ENCODE measurements at places on chromosomes 16 and 17. TPM values are rescaled to one million over a fixed set of nuclear protein-coding genes. Genes with fewer than 3 reads are reported as not detected.

The TSNAXIP1 gene
- polyA plus RNA-seq = 0.96 TPM

The HASPIN gene
- polyA plus RNA-seq = 2.1 TPM

The CES1 gene
- polyA plus RNA-seq = 0.39 TPM

GRCh38 chr17:76360461-76360860, 6.7 kb upstream of the PRPSAP1 start:
- no peak for DNase-seq

DNA sequence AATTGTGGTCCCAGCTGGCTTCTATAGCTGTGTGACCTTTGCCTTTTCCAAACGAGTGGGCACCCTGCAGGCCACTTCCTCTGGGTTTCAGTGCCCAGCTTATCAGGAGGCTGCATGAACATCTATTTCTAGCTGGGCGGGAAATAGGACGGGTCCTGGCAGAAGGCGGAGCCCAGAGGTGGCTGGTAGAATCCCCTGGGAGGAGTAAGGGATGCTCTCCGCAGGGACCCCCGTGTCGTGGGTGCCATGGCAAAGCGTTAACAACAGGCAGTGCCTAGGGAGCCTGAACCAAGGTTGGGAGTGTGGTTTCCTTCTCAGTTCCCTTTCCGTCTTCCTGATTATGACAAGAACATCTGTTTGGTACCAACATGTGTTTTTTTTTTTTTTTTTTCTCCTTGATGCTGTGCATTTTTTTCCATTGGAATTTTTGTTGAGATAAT, 58.2 kb downstream of the PLCG2 start:
- no peak for DNase-seq

DNA sequence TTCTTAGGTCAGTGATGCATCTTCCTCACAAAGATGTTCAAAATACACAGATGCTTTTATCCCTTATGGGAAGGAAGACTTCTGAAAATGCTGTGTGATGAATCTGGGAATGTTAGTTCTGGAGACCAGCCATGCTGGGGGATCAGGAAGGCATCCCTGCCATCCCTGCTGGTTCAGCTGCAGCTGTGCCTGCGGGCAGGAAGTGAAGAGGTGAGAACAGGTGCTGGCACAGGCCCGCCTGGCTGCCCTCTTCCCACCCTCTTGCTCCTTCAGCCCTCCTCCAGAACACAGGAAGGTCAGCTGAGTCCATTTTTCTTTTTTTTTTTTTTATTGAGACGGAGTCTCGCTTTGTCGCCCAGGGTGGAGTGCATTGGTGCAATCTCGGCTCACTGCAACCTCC, 15.2 kb downstream of the RAB11FIP3 start:
- no peak for DNase-seq

DNA sequence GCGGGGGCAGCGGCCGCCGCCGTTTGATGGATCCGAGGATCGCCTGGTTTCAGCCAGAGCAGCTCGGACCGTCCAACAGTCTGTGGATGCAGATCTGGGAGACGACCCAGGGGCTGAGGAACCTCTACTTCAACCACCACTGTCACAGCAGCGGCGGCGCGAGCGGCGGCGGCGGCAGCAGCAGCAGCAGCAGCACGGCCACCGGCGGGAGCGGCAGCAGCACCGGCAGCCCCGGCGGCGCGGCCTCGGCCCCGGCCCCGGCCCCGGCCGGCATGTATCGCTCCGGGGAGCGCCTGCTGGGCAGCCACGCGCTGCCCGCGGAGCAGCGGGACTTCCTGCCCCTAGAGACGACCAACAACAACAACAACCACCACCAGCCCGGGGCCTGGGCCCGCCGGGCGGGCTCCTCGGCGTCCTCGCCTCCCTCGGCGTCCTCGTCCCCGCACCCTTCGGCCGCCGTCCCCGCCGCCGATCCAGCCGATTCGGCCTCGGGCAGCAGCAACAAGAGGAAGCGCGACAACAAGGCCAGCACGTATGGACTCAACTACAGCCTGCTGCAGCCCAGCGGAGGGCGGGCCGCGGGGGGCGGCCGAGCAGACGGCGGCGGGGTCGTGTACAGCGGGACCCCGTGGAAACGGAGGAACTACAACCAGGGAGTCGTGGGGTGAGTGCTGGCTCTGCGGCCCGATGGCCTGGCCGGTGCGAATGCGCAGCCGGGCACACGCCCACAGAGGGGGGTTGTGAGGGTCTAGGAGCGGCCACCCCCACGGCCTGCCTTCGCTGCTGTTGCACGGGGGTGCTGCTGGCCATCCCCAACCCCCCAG, 702 bp downstream of the TENT4B start:
- DNase-seq = no peak

The KCNJ12 gene
- polyA plus RNA-seq = 0.13 TPM

GRCh38 chr17:187130-187529, 5.7 kb upstream of the DOC2B start:
- no peak for DNase-seq

The FBXW10 gene
- 0.10 TPM for polyA plus RNA-seq

GRCh38 chr17:17767154-17767869, 69.5 kb downstream of the SREBF1 start:
- no peak for DNase-seq

DNA sequence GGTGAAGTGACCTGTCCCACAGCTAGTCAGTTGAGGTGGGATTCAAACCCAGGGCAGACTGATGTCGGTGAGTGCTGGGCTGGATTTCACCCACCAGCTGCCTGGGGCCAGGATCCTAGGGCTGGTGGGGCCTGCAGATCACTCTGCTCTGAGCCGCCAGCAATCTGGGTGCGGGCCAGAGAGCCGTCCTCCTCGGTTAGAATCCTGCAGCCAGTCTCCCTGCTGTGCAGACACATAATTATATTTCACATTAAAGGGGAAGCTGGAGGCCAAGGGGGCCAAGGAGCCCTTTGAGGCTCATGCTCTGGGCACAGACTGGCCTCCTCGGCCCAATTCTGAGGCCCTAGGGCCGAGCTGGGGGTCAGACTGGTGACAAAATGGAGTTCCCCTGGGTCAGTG, 996 bp upstream of the KCNJ12 start:
- DNase-seq = no peak

The KRTAP4-1 gene
- 0.12 TPM for polyA plus RNA-seq

DNA sequence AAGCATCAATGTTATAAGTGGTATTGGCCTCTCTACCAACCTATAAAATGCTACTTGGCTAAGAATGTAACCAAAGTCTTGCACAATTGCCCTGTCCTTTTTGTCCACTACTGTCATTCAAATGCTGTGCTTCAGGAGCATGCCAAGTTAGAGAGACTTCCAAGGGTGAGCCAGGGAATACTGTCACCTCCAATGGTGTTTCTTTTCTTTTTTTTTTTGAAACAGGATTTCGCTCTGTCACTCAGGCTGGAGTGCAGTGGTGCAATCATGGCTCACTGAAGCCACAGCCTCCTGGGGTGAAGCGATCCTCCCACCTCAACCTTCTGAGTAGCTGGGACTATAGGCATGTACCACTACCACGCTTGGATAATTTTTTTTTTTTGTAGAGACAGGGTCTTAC, 43.7 kb upstream of the ERN1 start:
- DNase-seq = no peak

The RAMP2 gene
- 1.7 TPM for polyA plus RNA-seq

DNA sequence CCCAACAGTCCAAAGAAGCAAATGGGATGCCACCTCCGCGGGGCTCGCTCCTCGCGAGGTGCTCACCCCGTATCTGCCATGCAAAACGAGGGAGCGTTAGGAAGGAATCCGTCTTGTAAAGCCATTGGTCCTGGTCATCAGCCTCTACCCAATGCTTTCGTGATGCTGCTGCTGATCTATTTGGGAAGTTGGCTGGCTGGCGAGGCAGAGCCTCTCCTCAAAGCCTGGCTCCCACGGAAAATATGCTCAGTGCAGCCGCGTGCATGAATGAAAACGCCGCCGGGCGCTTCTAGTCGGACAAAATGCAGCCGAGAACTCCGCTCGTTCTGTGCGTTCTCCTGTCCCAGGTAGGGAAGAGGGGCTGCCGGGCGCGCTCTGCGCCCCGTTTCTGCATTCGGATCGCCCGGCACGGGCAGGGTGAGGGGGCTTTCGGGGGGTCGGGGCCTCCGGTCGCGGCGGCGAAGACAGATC, at the start of gene CDH13:
TSS of gene CDH13 (plus strand) at position 179 of the 471 bp plus-strand sequence.
- no peak for DNase-seq

- no peak for DNase-seq
Observed at GRCh38 chr16:68873635-68874471, 30.5 kb downstream of the TANGO6 start.

DNA sequence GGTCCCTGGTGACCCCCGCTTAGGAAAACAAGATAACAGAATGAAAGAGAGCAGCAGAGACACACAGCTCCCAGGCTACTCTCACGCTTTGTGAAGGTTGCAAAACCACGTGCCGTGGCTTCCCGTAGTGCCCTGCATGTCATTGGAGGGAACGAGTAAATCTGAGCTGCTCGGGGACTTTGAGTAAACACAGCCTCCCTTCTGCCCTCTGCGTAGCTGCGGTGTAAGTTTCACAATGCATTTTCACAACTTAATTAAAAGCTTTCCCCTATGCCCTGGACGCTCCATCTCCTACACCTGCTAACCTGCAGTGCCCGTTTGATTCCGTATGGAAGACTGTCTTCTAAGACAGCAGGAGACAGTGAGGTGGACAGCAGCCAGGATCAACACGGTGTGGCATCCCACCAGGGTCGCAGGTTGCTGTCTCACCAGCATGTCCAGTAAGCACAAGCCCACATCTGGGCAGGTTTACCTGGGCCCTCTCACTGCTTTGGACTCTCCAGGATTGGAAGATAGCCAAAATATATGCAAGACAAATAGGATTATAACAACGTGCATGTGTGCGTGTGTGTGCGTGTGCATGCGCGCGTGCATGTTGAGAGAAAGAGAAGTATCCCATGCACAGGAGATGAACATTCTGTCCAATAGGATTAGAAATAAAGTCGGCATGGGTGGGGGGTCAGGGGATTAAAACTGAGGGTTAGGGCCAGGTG, 116.4 kb upstream of the RCVRN start:
- no peak for DNase-seq

DNA sequence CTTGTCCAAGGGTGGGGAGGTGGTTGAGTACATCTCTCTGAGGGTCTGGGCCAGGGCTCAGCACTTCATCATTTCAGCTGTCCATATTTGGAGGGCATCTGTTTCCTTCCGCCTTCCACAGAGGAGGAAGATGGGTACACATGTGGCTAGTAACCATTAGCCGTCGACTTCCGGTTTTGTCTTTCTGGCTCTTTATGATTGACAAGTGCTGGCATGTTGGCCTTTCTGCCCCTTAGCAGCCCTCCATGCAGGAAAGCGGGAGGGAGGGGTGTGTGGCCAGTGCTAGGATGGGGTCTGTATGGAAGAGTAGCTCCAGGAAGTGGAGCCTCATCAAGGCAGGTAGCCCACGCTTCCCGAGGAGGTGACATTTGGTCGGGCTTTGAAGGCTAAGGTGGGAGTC, 69.6 kb downstream of the RAI1 start:
- DNase-seq = no peak

- DNase-seq = no peak
Observed at GRCh38 chr16:70565053-70565452, 41.4 kb downstream of the SF3B3 start.

The STAC2 gene
- not detected for polyA plus RNA-seq

The AMZ2 gene
- 91.1 TPM for polyA plus RNA-seq

GRCh38 chr17:65886315-65887245, 305.4 kb downstream of the CEP112 start:
- peak; percentile 56 for DNase-seq

DNA sequence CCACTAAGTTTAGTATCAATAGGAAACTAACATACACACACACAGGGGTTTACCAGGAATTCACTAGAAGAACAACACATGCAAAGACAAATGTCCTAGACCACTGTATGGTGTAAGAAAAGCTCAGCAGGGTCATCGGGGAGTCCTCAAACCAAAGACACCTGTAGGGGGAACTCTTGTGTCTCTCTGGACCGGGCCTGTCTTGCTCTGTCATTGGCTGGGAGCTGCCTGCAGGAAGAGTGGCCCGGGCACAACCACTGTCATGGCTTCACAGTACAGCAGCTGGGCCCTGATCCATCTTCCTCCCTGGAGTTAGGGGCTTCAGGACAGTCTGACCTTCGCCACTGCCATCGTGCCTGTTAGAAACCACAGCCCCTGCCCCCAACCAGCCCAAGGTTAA, 263.6 kb upstream of the DYNLRB2 start:
- no peak for DNase-seq

The ACSM2A gene
- polyA plus RNA-seq = not detected

DNA sequence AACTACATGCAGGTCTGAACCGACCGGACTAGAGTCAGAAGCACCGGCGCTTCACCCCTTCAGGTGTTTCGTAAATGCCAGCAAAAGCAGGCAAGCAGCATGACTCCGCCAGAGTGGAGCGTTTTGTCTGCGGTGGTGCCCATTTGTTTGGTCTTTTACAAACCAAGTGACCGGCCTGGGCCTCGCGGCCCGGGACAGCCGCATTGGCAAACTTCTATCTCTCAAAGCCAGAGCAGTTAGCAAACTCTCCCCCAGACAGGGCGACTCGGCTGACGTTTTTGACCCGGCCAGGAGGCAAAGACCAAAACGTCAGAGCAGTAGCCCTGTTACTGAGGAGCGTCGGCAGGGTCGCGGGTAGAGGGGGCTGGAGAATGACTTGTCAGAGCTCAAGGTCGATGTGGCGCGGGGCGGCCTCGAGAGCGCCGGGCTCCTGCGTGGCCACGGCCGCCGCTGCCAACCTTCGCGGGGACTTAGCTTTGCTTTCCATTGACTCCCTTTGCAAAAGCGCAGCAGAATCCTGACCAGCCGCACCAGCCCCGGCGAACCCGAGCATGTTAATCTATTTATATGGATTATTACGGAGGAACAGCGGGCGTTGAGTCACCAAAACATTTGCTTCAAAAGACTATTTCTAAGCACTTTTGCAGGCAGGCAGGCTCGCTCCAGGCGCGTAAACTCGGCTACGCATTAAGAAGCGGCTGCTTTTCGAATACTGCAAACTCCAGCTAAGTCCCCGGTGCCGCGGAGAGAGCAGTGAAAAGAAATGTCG, 763 bp upstream of the SOX9 start:
- no peak for DNase-seq

- no peak for DNase-seq
Observed at GRCh38 chr16:23996258-23996955, 160.6 kb downstream of the PRKCB start.

GRCh38 chr17:15740570-15741120, 8.6 kb downstream of the TBC1D26 start:
- no peak for DNase-seq

- DNase-seq = no peak
Observed at GRCh38 chr17:38554430-38555350, 51.1 kb downstream of the SRCIN1 start.

DNA sequence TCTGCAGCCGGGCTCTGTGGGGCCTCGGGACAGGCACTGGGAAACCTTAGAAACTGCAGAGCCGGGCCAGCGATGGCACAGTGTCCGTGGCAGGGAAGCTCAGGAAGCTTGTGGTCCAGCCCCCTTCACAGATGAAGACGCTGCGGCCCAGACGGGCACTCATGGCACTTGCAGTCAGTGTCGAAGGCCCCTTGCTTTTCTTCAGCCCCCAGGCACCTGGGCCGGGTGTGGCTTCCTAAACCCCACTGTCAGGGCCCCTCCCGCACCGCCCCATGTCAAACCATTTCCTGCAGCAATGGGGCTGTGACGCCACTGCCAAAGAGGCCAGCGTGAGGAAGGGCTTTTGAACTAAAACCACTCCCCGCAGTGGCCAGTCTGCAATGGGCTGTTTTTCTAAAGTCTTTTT, 164.0 kb downstream of the LAT start:
- no peak for DNase-seq

All from BJ (cell line).